ENCODE measurements at places on chromosomes 12 and 14.

DNA sequence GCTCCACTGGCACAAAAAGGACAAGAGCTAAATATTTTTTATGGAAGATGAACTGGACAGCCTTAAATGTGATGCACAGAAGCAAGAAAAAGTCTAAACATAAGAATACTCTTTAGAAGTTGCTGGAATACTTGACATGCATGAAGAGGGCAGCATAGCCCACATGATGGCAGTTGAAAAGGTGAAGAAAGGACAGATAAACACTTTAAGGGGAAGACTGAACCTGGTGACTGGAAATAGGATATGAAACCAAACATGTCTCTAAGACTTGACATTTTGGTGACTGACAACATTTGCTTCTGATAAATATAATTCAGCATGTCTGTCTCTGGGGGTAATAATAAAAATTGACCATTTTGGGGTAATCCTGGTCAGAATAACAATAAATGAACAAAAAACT, 273.1 kb downstream of the CCDC91 start:
- DNase-seq, result no peak

GRCh38 chr14:60196291-60196690, 31.1 kb upstream of the DHRS7 start:
- no peak for DNase-seq

DNA sequence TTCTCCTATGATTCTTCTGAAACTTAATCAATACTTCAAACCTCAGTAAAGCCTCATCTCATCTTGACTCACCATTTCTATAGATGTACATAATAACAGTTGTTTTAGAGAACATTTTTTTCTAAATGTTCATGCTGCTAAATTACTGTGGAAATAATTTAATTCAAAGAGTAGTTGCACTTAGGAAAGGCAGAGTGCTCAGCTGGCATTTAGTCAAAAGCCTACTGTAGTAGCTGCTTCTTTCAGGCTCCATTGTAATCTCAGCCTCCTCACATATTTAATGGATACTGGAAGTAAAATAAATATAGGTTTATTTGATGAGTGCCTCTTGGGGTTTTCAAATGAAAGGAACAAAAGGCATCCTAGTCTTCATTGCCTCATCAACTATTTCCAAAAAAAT, 325.0 kb downstream of the CCER1 start:
- DNase-seq, result no peak

DNA sequence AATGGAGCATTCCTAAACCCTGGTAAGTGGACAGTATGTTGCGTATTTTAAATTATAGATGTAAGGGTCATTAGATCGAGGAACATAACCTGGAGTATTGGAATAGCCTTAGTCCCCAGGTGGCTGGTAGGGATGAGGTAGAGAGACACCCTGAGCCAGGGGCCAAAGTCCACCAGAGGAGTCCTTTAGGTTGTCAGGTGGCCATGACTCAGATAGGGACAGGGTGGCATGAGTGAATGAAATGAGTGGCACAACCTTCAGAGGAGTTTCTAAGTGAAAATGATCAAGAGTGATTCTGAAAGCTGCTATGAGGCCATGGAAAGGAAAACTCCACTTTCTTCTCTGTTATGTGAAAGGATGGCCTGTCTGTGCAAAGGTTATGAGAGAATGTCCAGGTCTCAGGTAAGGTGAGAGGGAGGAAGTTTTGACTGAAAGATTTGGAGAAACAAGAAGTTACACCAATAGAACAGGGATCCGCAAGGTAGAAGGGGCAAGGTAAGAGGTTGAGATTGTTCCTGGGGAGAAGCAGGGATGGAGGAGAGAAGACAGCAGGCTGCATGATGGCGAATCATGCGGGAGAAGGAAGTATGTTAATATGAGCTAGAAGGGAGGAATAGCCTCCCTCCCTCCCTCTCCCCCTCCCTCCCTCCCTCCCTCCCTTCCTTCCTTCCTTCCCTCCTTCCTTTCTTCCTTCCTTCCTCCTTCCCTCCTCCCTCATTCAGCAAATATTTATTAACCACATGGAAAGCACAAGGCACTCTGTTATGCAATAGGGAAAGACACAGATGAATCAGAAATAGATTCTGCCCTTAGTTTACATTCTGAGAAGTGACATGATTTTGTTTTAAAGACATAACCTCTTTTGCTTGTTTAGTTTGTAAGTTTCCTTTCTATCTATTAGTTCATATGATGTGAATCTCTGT, 14.0 kb upstream of the RIPK3 start:
- DNase-seq, result no peak

DNA sequence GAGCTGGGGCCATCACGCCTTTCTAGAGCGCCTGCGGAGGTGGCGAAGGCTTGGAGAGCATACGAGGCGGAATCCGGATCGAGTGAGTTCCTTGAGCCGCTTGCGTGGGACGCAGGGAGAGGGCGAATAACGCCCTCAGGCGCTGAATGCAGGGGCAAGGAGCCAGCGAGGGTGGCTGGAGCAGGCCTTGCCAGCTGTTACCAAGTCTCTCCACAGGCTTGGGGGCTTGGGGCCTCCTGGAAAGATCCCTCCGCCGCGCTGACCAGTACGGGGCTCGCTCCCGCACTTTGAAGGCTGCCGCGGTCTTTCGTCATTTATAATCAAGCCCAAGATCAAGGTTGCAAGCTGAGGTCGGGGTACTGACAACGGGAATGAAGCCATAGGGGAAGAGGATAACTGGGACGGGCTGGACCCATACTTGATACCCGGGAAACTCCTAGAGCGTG, 1.2 kb downstream of the FLRT2 start:
- DNase-seq, result no peak
